GM12891 (cell line): ENCODE measurements at places on chromosomes 13 and 19.
A peak's percentile ranks its signal among the peaks of the same experiment; 100 is the strongest.

- DNase-seq, result no peak
Observed at GRCh38 chr13:37492741-37493514, 105.6 kb downstream of the POSTN start.

DNA sequence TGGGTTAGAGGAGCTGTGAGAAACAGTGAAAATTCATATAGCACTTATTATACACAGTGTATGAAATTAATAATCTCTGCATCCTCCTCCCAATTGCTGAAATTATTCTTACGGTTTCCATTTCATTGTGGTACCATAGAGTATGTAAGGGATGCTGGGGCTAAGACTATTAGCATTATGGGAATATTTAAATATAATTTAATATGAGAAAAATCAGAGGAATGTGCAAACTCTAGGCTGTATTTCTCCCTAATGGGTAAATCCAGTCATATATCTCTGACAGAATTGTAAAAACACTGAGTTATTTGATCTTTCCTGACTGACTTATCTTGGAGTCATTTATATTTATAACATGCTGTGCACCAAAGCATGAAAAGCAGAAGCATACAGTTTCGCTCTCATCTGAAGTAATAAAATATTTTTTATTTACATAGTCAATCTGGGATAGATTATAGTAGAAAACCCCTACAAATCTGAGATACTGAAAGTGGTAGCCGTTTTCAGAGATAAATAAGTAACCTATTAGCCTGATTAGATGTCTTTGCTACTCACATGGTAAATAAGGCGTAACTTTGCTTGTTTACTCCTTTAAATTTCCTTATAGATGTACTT, 34.9 kb downstream of the LRCH1 start:
- DNase-seq, result no peak

DNA sequence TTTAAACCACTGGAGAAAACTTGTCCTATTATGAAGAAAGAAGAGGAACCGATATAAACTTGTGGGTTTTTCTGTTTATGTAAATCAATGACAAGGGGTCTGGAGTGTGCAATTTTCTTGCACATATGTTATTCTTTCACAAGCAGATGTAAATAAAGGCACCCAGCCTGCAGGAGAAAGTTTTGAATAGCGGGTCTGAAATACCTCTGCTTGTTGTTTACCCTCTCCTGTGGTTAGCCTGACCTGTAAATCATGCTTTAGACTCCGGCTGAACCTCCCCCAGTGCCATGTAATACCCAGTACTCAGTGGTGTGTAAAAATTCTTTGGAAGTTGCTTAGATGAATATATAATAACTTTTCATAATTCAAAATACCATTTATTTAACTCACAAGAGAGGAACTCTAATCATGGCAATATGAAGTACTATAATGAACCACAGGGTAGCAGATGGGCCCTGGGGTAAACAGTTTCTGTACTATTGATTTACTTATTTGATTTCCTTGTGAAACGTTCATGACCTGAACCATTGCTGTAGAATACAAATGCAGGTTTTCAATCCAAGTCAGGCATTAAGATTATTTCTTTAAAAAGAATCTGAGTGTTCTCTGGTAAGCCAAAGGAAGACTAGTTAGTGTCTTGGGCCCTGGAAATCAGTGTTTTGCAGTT, 245.1 kb downstream of the LMO7 start:
- no peak for DNase-seq

DNA sequence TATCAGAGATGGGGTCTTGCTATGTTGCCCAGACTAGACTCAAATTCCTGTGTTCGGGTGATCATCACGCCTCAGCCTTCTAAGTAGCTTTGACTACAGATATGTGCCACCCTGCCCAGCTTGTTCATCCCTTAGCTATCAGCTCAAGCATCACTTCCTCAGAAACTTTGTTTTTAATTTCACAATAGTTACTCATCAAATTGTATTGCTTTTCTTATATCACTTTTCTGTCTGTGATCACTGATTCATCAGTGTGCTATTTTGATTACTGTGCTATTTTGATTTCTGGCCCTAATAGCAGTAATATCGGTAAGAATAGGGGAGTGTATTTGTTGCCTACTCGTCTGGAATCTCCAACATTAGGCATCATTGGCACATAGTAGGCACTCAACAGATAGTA, 878.6 kb upstream of the PCDH20 start:
- DNase-seq, result no peak

GRCh38 chr19:16627193-16627927, 644 bp downstream of the MED26 start:
- DNase-seq, result no peak

- DNase-seq, result no peak
Observed at GRCh38 chr19:45931055-45931454, 16.5 kb upstream of the NANOS2 start.

GRCh38 chr19:12092065-12092867, 27.7 kb downstream of the ZNF844 start:
- DNase-seq, result peak; percentile 84

DNA sequence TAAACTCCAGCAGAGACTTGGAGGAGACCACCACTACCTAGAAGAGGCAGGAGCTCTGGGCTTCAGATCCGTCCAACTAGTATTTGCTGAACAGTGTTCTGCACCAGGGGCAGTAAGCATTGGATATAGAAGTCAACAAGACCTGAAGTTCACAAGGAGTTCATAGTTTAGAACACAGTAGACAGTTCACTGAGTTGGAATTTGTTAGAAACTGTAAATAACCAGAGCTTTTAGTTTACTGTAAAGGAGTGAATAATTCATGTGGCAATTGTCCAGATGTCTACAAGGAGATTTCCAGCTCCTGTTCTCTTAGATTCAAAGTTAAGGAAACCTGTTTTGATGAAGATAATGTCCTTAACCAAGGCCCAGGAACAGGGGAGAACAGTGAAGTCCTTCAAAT, 128.9 kb downstream of the COG6 start:
- DNase-seq, result no peak

GRCh38 chr19:18894254-18895037, 1.5 kb downstream of the CERS1 start:
- no peak for DNase-seq

DNA sequence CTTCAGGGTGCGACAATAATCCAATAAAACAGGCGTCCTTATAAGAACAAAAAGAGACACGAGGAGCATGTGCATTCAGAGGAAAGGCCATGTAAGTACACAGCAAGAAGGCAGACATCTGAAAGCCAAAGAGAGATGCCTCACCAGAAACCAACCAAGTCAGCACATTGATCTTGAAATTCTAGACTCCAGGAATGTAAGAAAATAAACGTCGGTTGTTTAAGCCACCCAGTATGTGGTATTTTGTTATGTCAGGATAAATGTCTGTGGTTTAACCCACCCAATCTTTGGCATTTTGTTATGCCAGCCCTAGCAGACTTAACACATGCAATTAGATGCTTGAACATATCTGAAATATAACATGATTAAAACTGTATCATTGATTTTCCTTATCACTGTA, 452.0 kb downstream of the SLITRK6 start:
- no peak for DNase-seq

DNA sequence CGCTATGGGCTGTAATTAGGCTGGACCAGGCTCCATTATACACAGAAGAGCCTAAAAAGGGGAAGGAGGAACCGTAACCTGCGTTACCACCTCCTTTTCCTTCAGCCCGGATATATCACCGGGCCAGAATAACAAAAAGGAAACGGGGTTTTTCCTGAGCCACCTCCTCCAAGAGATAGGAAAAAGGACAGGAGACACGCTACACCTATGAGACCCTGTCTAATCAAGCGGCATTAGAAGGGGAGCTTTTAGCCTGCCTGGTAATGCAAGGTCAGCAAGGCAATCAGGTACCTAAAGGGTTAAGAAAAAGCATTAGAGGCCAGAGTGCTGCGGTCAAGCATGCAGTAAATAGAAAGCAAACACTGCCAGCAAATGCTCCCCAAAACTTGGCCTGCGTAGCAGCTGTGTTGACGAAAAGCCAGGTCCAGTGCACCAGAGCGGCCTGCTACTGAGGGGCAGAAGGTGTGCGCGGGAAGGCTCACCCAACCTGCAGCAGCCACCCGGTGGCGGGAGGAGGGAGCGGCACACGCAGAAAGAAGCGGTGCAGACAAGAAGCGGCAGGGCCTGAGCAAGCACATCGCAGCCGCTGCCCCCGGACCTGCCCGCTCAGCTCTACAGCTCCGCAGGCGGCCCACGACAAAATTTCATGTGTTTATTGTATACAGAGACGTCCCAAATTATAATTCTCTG, 1466.1 kb downstream of the UQCRFS1 start:
- peak; percentile 3 for DNase-seq

DNA sequence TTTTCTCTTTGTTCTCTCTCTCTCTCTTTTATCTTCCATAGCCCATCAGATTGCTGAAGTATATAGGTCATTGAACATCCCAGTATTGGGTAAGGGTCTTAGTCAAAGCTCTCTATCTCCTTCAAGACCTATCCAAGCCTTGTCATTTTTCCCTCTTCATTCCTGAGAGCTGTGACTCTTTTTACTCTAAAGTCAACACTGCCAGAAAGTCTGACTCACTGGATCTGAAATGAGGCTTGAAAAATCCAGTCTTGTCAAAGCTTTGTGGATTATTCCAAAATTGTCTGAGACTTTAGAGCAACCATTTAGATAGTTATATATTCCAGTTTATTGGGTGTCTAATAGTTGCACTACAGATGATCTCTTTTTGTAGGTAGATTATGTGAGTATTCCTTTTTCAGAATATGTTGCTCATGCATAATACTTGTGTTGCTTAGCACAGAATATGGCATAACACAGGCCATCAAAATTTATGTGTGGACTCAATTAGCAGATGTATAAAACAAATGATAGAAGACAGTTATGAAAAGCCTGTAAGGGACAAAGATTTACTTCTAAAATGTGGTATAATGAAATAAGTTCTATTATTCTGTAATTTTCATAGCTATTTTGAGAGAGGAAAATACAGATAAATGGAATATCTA, 389.3 kb upstream of the PCDH9 start:
- no peak for DNase-seq

DNA sequence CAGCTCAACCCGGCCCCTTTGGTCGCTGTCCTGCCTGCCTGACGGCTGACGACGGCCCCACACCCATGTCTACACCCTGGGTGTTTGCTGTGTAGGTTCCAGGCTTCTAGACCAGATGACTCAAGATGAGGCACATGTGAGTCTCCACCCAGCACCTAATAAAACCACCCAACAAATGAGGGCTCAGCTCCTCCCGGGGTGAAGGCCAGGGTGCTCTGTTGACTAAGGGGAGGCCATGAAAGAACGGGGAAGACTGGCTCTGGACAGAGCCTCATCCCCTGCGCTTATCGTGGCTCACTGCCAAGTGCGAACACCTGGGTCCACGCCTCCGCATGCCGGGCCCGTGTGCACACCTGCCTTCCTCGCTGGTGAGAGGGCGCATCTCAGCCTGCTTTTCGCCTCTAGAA, 39.6 kb downstream of the COL4A2 start:
- DNase-seq, result no peak

DNA sequence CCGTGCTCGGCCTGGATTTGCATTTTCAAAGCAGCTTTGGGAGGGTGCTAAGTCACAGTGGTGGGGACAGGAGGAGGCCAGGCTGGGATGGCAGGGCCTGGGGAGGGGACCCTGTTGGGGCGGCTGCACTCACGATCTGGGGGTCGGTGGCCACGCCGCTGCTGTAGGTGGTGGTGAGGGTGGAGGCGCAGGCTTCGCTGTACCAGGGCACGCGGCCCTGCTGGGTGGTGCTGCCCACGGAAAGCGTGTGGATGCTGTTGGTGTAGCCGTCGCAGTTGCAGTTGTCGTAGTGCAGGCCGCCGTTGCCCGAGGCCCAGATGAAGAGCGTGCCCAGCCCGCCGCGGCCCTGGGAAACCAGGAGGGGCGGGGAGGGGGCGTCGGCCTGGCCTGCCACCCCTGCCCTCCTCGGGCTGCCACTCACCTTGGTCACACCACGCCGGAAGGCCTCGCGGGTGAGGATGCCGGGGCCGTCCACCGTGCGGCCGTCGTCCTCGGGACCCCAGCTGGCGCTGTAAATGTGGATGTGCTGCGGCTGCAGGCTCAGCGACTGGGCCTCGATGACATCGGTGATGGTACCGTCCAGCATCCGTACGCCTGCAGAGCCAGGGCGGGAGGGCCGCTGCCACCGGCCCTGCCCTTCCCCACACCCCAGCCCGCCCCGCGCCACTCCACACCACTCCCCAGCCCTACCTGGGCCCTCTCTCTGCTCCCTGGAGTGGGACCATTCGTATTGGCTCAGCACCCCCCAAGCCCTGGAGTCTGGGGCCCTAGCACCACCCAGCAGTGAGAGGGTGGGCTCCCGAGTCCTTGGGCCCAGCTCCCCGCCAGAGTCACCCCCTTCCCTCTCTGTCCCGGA, 3.2 kb downstream of the PCSK4 start:
- no peak for DNase-seq

DNA sequence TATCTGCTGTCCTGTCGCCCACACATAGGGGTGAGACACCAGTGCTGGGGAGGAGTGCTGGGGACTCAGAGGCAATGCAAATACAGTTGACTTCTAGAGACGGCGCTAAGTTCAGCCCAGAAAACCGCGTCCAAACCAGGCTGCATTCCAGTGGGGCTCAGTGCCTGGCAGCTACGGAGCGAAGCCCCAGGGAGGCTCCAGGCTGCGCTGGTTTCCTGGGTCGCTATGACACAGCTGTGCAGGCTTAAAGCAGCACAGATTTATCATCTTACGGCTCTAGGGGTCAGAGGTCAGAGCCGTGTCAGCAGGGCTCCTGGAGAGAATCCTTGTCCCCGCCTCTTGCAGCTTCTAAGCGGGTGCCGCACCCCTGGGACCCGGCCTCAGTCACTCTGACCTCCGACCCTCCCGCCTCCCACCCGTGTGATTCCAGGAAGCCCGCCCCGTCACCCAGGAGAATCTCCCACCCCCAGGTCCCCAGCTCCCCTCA, 61.6 kb downstream of the ANKRD10 start:
- no peak for DNase-seq

- no peak for DNase-seq
Observed at GRCh38 chr13:107251341-107251740, 683.4 kb upstream of the ARGLU1 start.

- no peak for DNase-seq
Observed at GRCh38 chr13:22793598-22794134, 387.1 kb upstream of the SGCG start.

DNA sequence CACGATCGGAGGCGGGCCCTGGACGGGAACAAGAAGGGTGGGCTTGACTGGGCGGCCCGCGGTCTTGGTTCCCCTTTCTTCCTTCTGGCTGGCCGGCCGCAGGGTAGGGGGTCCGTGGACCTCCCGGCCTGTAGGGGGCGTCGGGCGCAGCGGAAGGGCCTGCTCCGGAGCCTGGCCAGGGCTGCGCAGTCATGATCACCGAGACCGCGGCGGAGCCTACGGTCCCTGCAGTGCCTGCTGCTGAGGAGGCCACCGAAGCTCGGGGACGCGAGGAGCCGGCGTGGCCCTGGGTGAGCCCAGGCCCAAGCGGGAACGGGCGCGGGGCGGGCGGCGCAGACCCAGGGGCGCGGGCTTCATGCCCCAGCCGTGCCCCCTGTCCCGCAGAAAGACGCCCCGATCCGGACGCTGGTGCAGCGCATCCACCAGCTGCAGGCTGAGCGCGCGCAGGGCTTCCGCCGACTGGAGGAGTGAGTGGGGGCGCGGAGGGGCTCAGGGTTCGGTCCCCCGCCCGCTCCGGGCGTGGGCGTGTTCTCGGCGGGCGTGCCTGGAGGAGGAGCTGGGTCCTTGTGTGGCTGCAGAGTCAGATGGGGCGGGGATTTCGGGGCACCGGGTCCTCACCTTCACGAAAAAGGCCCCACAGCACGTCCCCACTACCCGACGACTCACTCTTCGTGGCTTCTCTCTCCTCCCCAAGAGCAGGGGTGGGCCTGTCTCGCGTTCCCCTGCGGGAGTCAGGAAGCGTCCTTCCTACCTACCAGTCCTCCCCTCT, at the start of gene REX1BD:
REX1BD (plus strand) TSS at position 188 of the 769 bp plus-strand sequence; CDS start at position 192, 4 bp downstream.
- DNase-seq, result peak; percentile 82
